ENCODE measurements at places on chromosomes 6 and 20.

DNA sequence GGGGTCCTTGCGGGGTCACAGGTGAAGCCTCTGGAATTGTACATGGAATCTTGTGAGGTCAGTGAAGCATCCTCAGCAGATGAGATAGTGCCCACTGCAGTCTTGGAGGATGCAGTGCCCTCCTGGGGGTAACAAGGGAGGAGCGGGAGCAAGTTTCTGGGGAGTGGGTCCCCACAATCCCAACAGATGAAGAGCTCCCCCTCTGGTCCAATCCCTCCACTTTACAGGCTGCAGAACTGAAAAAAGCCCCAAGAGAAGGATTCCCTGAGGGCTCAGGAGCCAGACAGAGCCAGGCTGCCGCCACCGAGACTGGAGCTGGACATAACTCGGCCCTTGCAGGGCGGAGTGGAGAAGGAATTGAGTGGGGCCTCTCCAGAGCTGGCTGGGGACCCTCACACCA, 52.4 kb downstream of the TTI1 start:
- DNase-seq: no peak

DNA sequence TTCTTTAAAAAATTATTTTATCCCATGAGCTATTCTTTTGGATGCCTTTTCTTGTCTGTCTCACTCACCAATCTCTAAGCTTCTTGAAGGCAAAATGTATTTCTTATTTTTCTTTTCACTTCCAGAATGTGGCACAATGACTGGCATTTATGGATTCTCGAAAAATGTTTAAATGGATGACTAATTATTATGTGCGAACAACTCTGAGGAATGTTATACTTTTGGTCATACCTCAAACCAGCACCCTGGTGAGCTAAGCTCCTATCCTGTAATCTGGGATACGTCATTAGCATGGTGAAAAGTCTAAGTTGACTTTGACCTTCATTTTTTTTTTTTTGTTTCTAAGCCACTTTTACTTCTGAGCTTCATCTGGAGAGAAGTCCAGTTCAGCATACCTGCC, 214.0 kb upstream of the CEP162 start:
- no peak for DNase-seq

GRCh38 chr6:145147559-145147958, 587.8 kb downstream of the EPM2A start:
- no peak for DNase-seq

DNA sequence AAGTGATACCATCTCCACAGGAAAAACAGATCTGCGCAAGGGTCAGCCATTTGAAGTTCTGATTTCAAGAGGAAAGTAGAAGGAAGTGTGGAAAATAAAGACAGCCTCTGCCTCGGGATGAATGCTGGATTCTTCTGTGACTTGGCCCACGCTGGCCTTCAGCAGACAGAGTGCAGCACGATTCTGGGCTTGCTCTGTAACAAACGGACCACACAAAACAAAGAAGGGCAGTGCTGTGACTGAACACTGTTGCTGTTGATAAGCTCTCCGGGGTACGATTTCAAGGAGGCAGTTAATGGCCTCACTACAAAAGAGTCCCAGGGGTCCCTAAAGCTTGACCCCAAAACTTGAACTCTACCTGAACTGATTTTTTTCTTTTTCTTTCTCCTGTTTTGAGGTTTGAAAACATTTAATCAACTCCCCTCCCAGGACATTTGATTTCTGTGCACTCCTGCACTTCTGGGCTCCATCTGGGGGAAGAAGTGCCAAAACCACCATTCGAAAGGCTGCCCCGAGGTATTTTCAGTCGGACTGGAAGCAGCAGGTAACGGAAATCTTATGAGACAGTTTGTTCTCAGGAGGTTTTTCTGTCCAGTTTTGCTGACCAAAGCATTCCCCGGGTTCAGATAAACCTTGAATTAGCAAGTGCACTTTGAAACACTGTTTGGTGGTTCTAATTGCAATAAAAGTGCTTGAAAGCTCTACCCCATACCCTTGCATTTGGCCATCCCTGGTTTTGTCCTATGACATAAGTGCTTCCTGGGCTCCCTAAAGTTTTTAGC, 189.6 kb downstream of the MYLK4 start:
- no peak for DNase-seq

DNA sequence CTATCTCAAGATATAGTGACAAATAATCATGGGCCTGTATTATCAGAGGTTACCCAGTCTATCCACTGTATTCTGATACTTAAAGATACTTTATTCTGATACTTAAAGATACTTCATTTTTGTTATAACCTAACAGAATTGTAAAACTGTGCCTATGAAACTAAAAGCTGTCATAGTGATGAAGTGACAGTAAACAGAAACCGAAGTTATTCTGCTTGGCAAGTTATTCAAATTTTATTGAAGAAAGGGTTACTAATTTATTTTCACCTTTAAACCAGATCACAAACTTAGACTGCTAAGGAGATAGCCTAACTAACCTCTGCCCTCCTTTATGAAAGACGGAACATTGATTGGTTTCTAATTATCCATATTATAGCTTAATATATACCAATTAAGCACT, 604.6 kb upstream of the IMPG1 start:
- no peak for DNase-seq

GRCh38 chr6:166286839-166287271, 21.3 kb downstream of the PRR18 start:
- DNase-seq: no peak

DNA sequence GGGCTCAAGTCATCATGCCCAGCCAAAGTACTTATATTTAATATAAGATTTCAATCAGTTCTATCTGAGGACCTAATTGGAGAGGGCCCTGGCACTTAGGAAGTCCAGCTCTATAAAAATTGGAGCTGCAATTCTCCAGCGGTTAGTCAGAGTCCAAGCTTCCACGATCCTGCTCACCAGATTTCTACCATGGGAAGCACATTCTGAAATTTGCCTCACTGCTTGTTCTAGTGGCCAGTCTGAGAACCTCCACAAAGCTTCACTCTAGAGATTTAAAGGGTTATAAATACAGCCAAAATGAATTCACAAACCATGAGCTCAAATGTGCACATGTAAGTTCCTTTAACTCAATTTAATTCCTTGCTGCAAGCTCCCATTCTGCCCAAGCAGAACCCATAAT, 33.5 kb downstream of the PNLDC1 start:
- DNase-seq: no peak

DNA sequence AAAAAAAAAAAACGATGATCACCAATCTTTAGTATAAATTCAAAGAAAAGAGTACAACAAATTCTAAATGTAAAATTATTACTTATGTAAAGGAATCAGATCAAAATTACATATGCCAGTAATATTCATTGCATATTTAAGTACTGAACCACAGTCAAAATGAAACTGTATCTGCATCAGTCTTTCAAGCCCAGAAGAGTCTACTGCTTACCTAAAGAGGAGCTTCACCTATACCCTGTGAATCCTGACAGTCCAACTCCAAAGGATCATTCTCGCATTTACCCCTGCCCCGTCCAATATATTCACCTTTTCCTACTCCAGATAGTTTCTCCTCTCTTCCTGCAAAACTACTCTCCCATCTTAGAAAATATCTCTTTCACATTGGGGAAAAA, 9.2 kb downstream of the ATG5 start:
- no peak for DNase-seq

DNA sequence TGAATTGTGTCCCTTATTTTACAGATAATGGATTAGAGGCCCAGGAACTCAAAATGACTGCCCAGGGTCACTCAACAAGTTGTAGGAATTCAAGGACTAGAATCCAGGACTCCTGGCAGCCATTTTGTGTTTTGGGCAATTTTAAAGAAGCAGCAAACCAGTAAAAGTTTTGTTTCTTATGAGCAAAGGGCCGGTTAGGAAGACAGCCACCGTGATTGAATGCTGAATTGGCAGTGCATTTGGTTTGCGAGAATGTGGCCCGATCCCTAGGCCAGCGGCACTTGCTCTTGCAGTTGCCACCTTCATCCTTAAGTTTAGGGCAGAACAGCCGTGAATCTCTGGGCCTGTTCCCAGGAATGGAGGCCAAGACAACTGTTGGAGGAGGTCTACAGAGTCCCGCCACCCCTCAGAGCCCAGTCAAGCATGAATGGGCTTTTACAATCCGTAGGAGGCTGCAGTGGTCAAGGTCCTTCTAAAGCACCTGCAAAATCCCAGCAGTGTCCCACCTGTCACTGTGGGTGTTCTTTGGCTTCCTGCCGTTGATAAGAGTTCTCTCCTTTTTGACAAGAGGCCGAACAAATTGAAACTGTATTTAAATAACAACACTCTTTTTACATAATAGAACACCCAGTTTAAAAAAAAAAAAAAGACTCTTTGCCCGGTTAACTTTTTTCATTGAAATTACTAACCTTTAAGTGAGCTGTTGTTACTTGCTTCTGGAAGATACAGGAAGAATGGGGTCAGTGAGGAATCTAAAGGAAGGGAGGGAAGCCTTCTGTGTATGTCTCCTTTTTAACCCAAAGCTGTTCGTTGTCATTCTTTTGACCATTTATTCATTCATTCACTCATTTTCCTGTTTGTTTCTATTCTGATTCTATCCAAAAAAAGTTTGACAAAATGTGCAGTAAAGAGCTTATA, 68.7 kb downstream of the PHACTR2 start:
- no peak for DNase-seq

- DNase-seq: no peak
Measured at GRCh38 chr6:13559251-13559650, 15.2 kb upstream of the SIRT5 start.

- no peak for DNase-seq
Measured at GRCh38 chr6:10312445-10312844, 102.4 kb downstream of the TFAP2A start.

DNA sequence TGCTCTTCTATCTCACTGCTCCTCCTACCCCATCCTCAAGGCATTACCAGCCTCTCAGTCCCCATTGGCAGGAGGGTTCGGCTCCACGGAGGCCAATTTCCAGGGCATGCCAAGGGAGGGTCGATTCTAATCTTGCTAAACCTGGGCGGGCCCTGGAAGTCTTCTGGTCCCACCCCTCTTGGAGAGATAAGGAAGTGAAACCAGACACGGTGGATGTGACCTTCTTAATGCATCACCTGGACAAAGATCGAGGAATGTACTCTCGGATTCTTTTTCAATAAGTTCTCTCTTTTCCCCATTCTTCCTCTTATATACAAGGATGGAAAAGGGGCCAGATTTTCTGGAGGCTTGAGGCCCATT, 112.2 kb upstream of the ARMC2 start:
- DNase-seq: no peak

- no peak for DNase-seq
Measured at GRCh38 chr6:21000331-21000801, 466.1 kb downstream of the CDKAL1 start.

GRCh38 chr20:7161690-7162089, 394.2 kb downstream of the BMP2 start:
- DNase-seq: no peak

GRCh38 chr6:16494793-16495192, 256.4 kb downstream of the GMPR start:
- no peak for DNase-seq

DNA sequence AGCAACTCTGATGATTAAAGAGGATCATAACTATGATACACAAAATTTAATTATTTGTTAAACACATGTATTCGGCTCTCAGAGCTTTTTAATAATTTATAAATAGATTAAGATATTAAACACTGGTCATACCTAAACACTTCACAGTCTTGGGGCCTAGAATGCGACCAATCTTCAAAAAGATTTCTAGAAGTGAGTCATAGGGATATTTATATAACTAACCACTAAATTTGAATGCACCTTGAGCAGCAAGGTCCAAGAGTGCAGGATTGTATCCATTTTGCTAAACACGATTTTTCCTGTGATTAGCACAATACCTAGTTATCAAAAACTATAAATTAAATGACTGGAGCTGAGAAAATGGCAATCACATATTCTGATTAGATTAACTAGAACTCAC, 709.3 kb downstream of the EPHA7 start:
- DNase-seq: no peak

- no peak for DNase-seq
Measured at GRCh38 chr6:92541448-92542060, 877.8 kb downstream of the EPHA7 start.

DNA sequence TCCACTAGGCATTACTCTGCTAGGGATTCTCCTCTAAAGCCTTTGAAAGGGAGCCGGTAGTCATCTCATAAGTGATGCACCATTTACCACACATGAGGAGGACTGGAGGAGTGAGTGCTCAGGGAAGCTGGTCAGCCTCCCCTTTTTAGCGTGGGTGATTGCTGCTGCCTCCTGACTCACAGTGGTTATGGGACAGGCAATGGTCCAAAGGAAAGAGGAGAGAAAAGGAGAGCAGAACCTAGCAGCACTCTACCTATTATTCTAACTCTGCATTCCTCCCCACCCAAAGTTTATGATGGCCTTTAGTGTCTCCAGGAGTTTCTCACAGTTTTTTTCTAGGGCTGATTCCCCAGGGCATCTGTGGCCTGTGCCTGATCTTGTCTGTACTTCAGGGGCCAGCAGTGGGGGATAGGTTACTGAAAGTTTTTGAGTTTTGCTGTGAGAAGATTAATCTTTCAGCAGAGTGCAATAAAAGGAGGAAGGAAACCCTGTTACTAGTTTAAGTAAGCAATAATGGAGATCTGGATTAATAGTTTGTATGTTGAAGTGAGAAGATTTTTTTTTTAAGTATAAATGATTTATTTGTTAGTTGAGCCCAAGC, 36.4 kb upstream of the GCLC start:
- DNase-seq: no peak

- DNase-seq: no peak
Measured at GRCh38 chr20:50247196-50248094, 56.8 kb downstream of the CEBPB start.

DNA sequence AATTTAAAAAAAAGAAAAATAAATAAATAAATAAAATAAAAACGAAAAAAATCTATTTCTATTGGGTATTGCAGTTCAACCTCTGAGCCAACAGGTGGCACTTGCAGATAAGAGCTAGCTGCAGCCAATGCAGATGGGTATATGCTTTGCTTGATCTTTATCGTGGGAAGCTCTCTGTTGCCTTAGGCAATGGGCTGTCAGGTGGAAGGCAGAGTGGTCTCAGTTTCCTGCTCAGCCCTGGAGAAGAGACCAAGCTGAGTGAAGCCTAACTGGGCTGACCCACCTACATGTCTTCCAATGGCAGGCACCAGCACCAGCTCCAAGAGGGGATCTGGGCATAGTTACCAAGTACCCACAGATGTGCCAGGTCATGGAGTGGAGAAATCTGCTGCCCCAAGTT, 95.0 kb downstream of the AK9 start:
- no peak for DNase-seq

DNA sequence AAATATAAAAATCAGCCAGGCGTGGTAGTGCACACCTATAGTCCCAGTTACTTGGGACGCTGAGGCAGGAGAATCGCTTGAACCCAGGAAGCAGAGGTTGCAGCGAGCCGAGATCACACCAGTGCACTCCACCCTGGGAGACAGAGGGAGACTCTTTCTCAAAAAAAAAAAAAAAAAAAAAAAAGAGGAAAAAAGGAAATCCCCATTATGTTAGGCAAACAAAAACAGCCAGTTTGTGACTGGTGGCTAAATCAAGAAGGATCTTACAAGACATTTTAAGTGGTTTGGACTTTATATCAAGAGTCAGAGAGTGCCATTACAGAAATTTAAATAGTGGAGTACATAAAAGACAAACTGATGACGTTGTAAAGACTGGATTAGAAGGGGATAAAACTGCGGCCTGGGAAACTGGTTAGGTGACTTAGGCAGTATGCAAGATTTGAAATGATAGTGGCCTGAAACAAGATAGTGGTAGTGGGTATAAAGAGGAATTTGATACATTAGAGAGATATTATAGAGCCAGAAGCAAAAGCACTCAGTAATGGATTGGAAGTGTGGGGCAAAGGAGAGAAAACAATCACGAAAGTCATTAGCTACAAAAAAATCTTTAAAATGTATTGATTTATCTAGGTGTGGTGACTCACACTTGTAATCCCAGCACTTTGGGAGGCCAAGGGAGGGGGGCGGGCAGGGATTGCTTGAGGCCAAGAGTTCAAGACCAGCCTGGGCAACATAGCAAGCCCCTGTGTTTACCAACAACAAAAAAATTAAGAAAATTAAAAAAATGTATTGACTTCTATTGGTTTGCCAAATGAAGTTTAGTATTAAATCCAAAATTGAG, 1.7 kb upstream of the MYO6 start:
- DNase-seq: no peak

Data from aorta (tissue), 5 donors.